ENCODE measurements at places on chromosomes 5 and 9.

- DNase-seq = no peak
Observed at GRCh38 chr5:83343299-83343698, 128.2 kb upstream of the VCAN start.

DNA sequence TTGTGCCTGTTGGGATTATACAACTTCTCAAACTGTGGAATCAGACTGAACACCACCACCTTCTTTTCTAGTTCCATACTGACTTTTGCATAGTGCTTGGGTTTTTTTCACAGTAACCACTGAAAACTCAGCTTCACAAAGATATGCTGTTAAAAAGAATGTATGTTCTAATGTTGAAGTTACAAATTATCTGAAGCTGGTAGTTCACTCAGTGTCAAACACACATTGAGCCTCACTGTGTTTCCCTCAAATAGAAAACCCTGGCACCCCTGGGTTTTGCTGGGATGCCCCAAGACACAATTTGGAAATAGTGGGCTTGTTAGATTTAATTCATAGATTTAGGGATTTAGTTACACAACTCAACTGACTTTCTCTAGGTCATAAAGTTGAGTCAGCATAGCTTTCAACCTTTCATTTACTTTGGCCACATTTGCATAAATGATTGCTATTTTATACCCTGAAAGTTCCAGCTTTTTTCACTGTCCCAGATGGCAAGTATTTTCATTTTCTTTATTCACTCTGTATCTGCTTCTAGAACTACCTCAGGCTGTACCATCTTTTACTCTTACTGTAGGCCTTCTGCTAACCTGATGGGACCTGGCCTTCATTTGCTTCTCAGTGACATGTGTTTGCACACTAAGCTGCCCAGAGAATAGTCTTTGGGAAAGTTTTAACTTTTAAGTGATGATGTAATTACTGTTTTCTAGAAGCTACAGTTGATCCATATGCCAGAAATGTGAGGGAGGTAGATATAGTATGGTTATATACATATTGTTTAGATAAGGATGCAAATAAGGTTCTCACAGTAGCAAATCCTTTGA lies 115.1 kb downstream of the CDC42SE2 start:
- no peak for DNase-seq

DNA sequence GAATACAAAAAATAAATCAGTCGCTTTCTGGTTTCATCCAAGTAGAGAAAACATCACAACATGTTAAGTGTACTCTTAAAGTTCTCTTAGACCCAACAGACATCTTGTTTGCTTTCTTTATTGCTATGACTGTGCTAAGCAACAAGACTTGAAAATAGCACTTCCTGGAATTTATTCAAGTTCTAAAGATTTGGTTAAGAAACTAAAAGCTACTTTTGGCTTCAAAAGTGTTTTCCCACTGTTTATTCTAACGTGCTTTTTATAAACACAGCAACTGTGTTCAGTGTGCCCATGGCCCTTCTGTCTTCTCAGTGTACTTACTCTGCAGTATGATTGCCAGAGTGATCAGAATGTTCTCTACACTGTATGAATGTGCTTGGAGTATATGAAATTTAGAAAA lies 109.8 kb downstream of the GIN1 start:
- no peak for DNase-seq

- no peak for DNase-seq
Observed at GRCh38 chr5:9895302-9895645, 265.1 kb upstream of the TAS2R1 start.

GRCh38 chr5:141512911-141513626 lies 24.2 kb downstream of the PCDHGC5 start:
- peak; percentile 13 for DNase-seq

GRCh38 chr9:131284856-131285255 lies 4.7 kb upstream of the PLPP7 start:
- DNase-seq = no peak

- DNase-seq = no peak
Observed at GRCh38 chr5:15103864-15104263, 232.3 kb upstream of the ANKH start.

- DNase-seq = no peak
Observed at GRCh38 chr9:91710158-91710557, 239.9 kb downstream of the ROR2 start.

DNA sequence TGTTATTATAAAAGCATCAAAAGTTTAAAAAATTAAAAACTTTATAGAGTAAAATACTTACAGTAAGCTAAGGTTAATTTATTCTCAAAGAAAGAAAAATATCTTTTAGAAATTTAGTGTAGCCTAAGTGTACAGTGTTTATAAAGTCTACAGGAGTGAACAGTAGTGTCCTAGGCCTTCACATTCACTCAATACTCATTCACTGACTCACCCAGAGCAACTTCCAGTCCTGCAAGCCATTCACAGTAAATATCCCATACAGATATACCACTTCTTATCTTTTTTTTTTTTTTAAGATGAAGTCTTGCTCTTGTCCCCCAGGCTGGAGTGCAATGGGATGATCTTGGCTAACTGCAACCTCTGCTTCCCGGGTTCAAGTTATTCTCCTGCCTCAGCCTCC lies 73.1 kb upstream of the FST start:
- DNase-seq = no peak

GRCh38 chr5:150172145-150172544 lies 5.6 kb downstream of the CDX1 start:
- DNase-seq = no peak

DNA sequence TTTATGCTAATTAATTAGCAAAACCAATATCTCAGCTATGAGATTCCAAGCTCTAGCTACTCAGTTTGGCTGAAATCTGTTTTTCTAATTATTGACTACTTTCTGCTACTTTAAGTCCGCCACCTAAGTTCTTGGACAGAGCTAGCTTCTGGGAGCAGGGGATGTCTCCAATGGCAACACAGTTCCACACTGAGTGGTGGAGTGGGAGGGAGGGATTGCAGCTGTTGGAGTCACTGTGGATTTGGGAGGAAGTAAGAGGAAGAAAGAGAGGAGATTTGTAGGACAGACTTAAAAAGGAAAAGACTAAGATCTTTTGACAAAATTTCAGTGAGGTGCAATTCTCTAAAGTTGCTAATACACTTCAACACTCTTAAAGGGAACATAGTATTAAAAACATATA lies 450.8 kb downstream of the NFIB start:
- no peak for DNase-seq

DNA sequence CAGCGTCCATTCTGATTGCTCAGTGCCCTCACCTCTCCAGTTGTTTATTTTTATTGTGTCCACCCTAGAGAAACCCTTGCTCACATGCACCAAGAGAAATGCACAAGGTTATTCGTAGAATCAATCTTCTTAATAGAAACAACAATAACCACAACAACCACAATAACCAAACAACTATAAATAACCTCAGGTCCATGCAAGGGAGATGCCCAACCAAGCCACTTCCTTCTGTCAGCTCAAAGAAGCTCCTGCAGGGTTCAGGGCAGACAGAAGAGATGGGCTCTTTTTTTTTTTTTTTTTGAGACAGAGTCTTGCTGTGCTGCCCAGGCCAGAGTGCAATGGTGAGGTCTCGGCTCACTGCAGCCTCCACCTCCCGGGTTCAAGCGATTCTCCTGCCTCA lies 14.9 kb upstream of the TCOF1 start:
- peak; percentile 9 for DNase-seq

- DNase-seq = no peak
Observed at GRCh38 chr9:93952784-93953495, 2.2 kb downstream of the BARX1 start.

DNA sequence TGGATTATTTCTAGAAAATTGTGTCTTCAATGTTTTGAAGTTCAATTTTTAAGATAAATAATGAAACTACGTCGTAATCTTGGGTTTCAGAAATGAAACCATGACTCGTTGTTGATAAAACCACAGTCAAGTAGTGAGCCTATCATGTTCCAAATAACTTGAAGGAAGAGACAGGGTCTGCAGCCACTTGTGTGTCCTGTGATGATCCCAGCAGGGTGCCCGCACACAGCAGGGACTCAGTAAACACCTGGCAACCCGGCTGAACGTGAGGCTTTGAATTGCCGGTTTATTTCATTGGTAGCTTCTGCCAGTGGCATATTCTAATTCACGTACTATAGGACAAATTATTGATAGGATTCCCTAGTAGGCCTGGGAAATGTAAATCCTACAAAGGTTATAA lies 679.6 kb downstream of the IRX1 start:
- DNase-seq = no peak

DNA sequence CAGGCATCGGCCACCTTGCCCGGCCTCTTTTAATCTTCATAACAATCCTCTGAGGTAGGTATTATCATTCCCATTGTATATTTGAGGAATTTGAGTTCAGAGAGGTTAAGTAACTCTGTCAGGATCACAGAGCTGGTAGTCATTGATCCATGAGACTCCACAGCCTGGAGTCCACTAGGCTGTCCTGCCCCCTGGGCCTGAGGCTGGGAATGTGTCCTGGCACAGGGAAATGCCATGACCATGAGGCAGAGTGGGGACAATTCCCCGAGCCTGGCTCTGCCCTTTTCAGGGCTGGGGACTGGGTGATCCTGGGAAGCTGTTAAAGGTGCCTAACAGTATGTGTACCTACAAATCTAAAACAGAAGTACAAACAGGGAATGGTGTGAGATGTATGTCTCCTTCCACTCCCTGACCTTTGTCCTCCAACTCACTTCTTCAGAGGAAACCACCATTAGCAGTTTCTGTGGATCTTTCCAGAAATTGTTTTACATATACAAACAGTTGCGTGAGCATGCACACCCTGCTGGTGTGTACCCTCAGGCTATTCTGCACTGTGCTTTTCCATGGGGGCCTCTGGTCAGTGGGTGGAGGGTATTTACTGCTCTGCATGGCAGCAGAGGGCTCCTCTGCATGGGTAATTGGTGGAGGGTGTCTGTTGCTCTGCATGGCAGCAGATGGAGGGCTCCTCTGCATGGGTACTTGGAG lies 53.8 kb downstream of the NDST1 start:
- DNase-seq = no peak

- DNase-seq = no peak
Observed at GRCh38 chr9:116639251-116639741, 47.8 kb upstream of the TRIM32 start.

- DNase-seq = no peak
Observed at GRCh38 chr9:113701774-113702755, 174.0 kb upstream of the ZNF618 start.

DNA sequence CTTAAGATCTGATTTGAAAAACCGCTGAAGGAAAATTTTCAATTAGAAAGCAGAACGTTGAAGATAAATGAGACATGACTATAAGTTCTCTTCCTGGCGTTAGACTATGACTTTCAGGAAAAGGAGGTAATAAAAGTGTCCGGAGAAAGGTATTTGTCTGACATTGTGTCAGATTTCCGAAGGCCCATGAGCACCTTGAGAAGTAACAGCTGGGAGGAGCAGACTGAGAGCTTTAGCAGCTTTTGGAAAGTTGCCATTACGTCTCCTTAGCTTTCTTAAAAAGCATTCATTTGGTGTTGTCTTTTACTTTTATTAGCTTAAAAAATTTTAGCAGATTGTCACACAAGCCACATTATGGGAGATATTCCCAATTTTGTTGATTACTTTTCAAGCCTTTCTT lies 363.5 kb downstream of the NDUFS4 start:
- no peak for DNase-seq

- DNase-seq = no peak
Observed at GRCh38 chr9:91896097-91896496, 53.9 kb downstream of the ROR2 start.

DNA sequence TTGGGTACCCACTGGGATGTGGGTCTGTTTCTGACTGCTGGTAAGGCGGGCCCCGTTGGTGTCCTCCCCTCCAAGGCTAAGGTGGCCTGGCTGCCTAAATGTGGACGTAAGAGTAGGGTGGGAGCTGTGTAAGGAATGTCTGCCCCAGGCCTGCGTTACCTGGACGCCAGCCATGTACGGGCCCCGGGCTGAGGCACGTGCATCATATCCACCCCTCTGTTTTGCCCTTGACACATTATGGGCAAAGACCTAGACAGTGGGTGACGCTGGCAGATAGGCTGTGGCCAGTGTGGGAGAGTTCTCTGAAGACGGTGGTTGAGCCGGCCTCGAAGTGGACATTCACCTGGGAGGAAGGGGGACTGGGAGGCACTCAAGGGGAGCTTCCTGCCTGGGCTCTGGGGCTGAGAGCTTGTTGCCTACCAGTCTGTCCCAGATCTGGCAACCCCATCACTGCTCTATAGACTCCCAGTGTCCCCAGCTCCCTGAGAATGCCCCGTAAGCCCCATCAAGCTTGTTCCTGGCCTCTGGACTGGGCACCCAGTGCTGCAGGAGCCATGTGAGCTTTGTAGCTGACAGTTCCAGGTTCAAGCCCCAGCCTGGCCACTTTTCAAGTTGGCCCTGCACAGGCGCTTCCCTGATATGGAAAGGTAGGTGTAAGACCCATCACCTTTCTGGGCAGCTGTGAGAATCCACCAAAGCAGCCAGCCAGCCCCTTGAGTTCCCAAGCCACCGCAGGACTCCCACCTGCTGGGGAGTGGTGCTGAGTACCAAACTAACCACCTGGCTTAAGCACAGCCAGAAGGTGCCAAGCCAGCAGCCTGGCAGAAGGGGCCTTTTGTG lies 3.2 kb upstream of the PRR7 start:
- no peak for DNase-seq

- peak; percentile 2 for DNase-seq
Observed at GRCh38 chr5:163916376-163916775, 411.0 kb downstream of the MAT2B start.

DNA sequence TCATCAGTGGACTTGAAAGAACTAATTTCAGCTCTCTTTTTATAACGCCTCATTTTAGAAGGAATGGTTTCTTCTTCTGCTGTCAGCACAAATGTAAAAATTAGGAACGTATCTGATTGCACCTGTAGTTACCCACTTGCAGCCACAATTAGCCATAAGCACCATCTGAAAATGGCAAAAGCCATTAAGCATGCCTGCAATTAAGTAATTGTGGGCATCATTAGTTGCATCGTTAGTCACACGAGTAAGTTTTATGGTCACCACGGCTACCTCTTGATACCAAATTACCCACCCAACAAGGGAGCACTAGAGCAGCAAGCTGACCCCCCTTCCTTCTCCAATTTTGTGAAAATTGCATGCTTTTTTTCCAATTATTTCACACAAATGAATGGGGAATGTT lies 25.8 kb upstream of the SLC44A1 start:
- no peak for DNase-seq
